Spleen (tissue), 13 donors: ENCODE measurements at places on chromosomes 2 and 18. TPM values are rescaled to one million over a fixed set of nuclear protein-coding genes. Genes with fewer than 3 reads are reported as not detected.

DNA sequence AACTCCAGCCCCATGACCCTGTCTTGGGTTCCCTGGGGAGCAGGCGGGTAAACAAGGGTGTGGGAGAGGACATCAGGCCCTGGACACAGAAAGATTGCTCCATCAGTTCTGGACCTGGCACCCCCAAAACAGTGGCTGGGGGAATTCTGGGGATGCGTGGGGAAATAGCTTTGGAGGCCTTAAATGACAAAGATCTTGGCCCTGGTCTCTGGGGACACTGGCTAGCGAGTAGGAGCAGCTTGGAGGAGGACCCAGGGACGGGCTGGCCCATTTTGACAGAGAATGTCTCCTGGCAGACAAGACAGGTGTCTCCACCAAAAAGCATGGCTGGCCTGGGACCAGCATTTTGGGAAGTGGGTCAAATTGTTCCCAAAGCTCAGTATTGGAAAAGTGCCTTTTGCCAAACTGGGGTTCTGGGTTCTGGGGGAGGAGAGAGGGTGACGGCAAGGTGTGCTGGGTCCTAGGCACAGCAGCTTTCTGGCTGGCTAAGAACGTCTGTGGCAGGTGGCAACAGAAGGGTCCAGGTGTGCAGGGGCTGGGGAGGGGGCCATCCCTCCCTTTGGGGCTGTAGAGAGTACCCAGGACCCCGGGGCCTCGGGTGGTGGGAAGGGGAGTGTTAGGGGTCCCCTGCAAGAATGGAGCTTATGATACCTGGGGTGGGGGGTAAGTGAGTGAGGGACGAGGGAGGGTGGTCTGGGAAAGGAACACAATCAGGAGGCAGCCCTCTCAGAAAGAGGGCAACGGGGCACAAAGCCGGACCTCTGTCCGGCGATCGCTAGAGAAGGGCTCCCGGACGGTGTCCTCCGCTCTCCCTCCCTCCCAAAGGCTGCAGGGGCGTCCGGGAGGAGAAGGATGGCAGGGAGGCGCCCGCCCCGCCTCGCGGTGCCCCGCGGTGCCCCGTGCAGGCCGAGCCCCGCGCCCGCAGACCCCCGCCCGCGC lies 556 bp downstream of the CYRIA start:
- H3K36me3 ChIP-seq: no peaks in the 10 kb centered on the region
- H3K4me1 ChIP-seq: peaks cover 36% of the 10 kb centered on the region
- peak overlapping the region; percentile 95 for H3K27ac ChIP-seq
- DNase-seq: peak; percentile 83
- peak overlapping the region; percentile 63 for H3K4me3 ChIP-seq
- H3K27me3 ChIP-seq: no peaks in the 10 kb centered on the region

DNA sequence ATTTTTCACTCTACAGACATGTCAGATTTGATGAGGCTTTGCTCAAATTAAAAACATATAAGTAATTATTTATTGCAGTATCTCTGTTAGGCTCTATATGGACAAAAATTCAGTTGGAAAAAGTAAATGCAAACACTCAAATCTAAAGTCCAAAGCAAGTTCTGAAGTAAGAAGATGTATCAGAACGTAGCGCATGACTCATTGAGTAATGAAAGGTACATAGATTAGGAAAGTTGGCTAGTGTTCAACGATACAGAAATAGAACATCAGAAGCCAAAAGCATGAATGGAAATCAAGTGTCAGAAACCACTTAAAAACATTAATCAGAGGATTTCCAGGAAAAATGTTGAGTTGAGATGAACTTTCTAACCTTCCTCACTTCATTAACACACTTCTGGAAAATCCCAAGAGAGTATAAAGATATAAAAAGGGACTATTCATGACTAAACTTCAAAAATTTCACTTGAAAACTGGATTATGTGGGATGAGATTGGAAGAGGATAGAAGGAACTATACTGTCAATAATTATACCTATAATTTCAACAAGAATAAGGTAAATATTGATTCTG lies 494.1 kb downstream of the LRRTM4 start:
- no peak for DNase-seq
- H3K36me3 ChIP-seq: no peaks in the 10 kb centered on the region
- no peak overlapping the region for H3K4me3 ChIP-seq
- H3K27ac ChIP-seq: no peak overlapping the region

DNA sequence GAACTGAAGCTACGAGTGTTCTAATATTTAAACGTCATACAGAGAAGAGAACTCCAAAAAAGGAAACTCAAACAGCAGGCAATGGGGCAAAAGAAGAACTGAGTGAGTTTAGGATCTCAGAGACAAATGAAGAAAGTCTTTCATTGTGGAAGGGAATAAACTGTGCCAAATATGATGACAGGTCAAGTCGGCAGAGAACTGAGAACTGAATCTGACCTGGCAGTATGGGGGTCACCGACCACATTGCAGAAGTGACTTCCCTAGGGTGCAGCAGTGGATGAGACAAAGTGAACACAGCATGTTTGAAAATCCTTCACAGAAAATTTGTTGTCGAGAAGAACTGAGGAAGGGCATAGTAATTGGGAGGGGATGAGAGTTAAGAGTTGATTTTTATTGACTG lies 55.9 kb downstream of the TTC21B start:
- H3K27ac ChIP-seq: peak overlapping the region; percentile 27
- peaks cover 66% of the 10 kb centered on the region for H3K36me3 ChIP-seq
- no peaks in the 10 kb centered on the region for H3K4me1 ChIP-seq
- H3K4me3 ChIP-seq: no peak overlapping the region
- DNase-seq: no peak

Gene CSRNP3
- 7.4 TPM for total RNA-seq

DNA sequence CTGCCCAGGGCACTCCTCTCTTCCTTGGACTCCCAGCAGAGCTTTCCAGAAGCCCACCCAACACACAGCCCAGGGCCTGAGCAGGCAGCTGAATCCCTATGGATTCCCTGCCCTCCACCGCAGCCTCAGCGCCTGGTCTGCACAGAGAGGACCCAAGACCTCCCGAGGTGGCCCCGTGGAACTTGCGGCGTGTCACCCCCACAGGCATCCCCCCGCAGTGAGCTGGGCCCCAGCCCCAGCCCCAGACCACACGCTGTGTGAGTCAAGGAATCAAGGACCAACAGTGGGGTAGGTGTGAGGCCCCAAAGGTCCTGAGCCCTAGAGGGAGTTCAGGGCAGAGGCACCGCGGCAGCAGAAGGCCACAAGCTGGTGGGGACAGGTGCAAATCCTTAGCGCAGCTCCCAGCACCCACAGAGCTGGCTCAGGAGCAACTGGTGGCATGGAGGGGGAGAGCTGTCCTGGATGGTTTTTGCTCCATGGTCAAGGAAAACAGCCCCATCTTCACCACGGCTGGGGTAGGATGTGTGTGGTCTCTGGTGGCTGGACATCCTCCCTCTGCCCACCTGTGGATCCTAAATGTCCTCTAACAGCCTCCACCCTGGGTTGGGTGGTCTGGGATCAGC lies 8.5 kb downstream of the HS6ST1 start:
- no peaks in the 10 kb centered on the region for H3K27me3 ChIP-seq
- H3K36me3 ChIP-seq: peaks cover 47% of the 10 kb centered on the region
- peaks cover 81% of the 10 kb centered on the region for H3K4me1 ChIP-seq
- no peak overlapping the region for H3K4me3 ChIP-seq
- DNase-seq: peak; percentile 78
- H3K27ac ChIP-seq: peak overlapping the region; percentile 78

DNA sequence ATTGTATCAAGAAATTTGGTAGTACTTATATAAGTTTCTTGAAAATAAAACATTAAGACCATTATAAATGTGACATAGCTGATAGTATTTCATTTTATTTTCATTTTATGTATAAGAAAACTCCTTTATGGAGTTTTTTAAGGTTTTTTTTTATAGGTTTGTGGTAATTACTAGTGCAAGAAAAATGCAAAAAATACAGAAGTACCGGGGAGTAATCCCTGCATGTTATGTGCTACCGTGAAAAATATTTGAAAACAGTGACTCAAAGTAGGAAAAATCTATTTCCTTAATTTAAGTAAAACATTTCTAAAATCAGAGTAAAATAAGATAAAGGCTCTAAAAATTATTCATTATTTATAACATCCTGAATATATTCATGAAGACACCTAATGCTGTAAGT lies 21.6 kb downstream of the ZSWIM2 start:
- H3K36me3 ChIP-seq: no peaks in the 10 kb centered on the region
- no peak overlapping the region for H3K4me3 ChIP-seq
- no peaks in the 10 kb centered on the region for H3K4me1 ChIP-seq
- H3K27me3 ChIP-seq: no peaks in the 10 kb centered on the region
- no peak overlapping the region for H3K27ac ChIP-seq

- no peak overlapping the region for H3K27ac ChIP-seq
- no peak overlapping the region for H3K4me3 ChIP-seq
- DNase-seq: no peak
- no peaks in the 10 kb centered on the region for H3K36me3 ChIP-seq
- H3K4me1 ChIP-seq: no peaks in the 10 kb centered on the region
Measured at GRCh38 chr2:23207871-23208270, 177.1 kb upstream of the KLHL29 start.

GRCh38 chr2:9656270-9656766 lies 25.5 kb upstream of the YWHAQ start:
- no peaks in the 10 kb centered on the region for H3K36me3 ChIP-seq
- no peak overlapping the region for H3K4me3 ChIP-seq
- peak overlapping the region; percentile 62 for H3K27ac ChIP-seq
- no peak for DNase-seq
- H3K27me3 ChIP-seq: no peaks in the 10 kb centered on the region

Gene FBLN7
- total RNA-seq: 6.8 TPM

- no peaks in the 10 kb centered on the region for H3K4me1 ChIP-seq
- no peak overlapping the region for H3K4me3 ChIP-seq
- DNase-seq: no peak
- no peaks in the 10 kb centered on the region for H3K36me3 ChIP-seq
- H3K27ac ChIP-seq: no peak overlapping the region
- H3K27me3 ChIP-seq: peaks cover 14% of the 10 kb centered on the region
Measured at GRCh38 chr18:57052759-57053158, 94.1 kb upstream of the BOD1L2 start.

Gene CPO
- not detected for total RNA-seq

GRCh38 chr2:68365087-68365486 lies at the start of gene PLEK:
Gene PLEK, plus strand, starts transcription at chr2:68365282. Its CDS starts 70 bp downstream, at chr2:68365352.
- DNase-seq: peak; percentile 93
- H3K4me1 ChIP-seq: peaks cover 76% of the 10 kb centered on the region
- H3K4me3 ChIP-seq: peak within 1 kb of the TSS; percentile 40
- peaks cover 6% of the 10 kb centered on the region for H3K36me3 ChIP-seq
- H3K27me3 ChIP-seq: no peaks in the 10 kb centered on the region

DNA sequence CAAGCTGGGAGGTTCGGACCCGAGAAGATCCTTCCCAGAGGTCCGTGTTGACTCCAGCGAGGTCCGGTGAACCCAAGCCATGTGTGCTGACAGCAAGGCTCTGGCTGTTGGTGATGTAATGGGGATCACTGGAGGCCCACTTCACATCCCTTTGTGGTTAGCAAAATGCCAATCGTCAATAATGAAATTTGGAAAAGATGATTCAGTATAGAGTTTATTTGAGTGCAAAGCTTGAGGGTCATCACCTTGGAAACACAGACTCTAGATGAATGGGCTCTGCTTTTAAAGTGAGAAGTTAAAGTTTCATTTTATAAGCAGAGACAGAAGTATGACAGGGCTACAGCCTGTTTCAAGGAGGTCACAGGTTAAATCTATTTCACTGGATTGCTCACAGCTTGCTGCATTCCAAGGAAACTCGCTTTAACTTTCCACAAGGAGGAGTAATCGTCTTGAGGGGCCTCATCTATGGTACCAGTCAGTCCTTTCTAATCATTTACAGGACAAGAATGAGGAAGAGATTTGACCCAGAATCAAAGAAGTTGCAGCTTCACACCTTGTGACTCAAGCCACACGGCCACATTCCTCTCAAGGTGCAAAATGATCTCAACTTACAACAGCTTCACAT lies 140.5 kb downstream of the TPO start:
- DNase-seq: peak; percentile 42
- H3K36me3 ChIP-seq: no peaks in the 10 kb centered on the region
- H3K27me3 ChIP-seq: no peaks in the 10 kb centered on the region
- H3K4me1 ChIP-seq: peaks cover 8% of the 10 kb centered on the region

DNA sequence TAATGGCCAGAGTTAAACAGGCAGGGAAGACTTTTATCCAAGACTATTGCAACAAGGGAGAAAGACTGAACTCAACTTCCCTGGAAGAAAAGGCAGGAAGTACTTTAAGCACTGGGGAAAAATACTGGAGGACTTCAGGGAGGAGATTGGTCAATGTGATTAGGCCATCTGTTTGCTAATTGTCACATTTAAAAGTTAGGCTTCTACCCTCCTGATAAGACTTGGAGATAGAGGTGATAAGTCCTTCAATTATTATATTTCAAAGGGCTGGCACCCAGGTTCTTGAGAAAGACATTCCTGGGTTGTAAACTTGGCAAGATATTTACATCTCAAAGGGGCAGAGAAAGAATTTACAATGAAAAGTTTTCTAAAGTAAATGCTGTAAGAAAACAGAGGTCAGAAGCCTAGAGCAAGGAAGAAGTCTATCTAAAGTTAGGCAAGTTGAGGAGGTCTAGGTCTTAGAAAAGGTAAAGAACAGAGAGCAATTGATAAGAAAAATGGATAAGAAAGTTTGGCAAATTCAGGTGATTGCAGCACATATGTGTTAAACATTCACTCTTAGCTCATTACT lies 48.4 kb downstream of the DTNA start:
- no peaks in the 10 kb centered on the region for H3K36me3 ChIP-seq
- no peak overlapping the region for H3K4me3 ChIP-seq
- no peaks in the 10 kb centered on the region for H3K27me3 ChIP-seq
- no peaks in the 10 kb centered on the region for H3K4me1 ChIP-seq

Gene TCF4
- 184 TPM for total RNA-seq
